ENCODE measurements at places on chromosomes 6 and 20.

- no peak for DNase-seq
Measured at GRCh38 chr20:22974354-22974753, 60.8 kb upstream of the SSTR4 start.

GRCh38 chr6:157685596-157686280, 137.3 kb upstream of the SNX9 start:
- DNase-seq, result no peak

GRCh38 chr6:151216804-151217203, 23.0 kb upstream of the AKAP12 start:
- no peak for DNase-seq

- DNase-seq, result no peak
Measured at GRCh38 chr6:144633886-144634285, 348.8 kb downstream of the UTRN start.

GRCh38 chr20:41011551-41012067, 17.0 kb upstream of the TOP1 start:
- DNase-seq, result no peak

DNA sequence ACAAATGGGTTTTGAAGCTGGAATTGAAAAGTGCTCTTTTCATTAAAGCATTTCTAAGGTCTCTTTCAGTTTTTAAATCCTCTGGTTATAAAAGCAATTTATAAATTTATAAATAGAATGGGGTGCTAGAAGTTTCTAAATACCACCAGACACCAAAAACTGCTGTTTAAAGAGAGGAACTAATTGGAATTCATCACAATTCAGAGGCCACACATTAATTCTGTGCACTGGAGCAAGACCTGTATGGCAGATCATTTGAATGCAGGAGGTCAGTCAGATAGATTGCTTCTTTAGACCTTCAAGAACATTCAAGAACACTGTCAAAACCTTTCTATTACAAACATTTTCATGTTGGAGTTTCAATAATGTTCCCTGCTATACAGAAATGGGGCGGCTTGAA, 55.1 kb downstream of the ALDH8A1 start:
- DNase-seq, result no peak

DNA sequence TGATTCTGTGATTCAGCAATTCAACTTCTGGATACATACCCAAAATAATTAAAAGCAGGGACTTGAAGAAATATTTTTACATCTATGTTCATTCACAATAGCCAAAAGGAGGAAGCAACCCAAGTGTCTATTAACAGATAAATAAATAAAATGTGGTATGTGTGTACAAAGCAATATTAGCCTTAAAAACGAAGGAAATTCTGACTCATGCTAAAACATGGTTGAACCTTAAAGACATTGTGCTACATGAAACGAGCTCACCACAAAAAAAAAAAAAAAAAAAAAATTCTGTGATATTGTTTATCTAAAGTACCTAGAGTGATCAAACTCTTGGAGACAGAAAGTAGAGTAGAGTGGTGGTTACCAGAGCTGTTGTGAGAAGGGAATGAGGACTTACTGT, 54.8 kb upstream of the TFAP2D start:
- no peak for DNase-seq

GRCh38 chr20:37295001-37295400, 5.5 kb downstream of the MANBAL start:
- DNase-seq, result no peak
